ENCODE measurements at places on chromosomes 1 and 21.

DNA sequence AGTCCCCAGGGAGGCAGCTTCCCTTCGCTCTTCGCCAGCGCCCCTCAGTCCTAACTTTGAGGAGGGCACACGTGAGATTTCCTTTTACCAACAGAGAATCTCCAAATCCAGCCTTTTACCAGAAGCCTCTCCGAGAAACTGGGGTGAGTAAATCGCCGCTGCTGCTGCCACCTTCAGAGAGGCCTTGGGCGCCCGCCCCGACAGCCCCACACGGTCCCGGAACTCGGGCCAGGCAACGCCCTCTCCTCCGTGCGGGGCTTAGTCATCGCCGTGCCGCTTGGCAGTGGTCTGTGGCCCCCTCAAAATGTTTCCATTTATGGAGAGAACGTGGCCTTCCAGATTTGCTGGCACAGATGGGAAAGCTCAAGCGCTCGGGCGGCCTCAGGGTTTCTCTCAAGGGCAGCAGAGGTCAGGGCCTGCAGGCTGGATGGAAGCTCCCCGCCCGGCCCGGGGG lies 41.4 kb upstream of the COL6A2 start:
- no peak for DNase-seq

DNA sequence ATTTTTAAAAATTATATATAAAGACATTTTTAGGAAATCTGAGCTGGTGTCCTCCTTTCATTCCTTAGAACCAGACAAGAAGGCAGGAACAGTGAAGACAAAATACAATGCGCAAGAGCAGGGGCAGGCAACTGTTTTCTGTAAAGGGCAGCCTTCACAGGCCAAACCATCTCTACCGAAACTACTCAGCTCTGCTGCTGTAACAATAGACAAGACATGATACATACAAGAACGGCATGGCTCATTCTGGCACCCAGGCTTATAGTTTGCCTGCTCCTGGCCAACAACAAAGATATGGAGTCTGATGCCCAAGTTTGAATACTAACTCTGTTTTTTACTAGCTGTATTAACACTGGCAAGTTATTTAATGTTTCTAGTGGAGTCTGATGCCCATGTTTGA lies 232.0 kb downstream of the SMYD3 start:
- no peak for DNase-seq

DNA sequence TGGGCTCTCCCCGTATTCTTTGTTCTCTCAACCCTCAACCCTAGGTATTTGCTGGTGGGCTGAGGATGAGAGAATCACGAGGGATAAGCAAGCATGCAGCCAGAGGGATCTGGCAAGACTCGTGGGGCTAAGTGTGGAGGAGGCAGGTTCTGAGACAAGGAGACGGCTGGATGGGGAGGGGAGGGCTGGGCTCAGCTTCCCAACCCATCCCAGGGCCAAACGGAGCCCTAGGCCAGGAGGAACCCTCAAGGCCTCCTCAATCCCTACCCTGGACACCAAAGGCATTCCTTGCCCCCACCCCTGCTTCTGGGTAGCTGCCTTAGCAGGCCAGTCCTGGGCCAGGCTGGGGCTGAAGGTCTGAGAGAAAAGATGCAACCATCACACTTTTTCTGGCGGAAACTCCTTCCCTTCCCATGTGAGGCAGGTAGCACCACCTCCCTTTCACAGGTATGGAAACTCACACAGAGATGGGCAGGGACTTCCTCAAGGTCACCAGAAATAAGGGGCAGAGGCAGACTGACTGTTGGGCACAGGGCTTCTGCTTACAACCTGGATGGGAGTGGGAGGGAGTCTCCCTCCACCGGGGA lies 6.2 kb downstream of the MEF2D start:
- DNase-seq, result no peak

DNA sequence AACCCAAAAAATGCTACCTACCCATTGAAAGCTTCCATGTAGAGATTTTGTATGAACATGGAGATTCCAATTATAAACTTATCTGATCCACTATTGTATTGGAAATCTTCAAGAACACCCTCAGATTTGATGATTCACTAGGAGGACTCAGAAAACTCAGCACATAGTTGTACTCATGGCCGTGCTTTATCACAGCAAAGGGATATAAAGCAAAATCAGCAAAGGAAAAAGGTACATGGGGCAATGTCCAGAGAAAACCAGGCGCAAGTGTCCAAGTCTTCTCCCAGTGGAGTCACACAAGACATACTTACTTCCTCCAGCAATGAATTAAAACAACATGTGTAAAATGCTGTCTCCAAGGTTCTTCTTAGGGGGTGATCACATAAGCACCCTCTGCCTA lies 28.9 kb downstream of the ABL2 start:
- no peak for DNase-seq

DNA sequence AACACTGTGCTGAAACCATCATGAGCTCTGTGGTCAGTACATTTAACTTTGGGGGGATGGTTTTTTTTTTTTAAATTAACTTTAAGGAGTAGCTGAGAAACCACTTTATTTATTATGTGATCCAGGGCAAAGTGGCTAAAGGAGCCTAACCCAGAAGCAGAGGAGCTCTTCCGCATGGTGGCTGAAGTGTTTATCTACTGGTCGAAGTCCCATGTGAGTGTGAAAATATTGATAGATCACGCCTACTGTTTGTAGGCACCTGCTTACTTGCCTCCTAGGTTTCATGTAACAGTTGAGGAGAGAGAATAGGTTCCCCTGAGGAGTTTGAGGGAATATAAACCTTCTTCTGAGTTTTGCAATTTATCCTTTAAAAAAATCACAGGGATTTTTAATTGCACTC lies 181.4 kb downstream of the ZP4 start:
- no peak for DNase-seq
